Cardiac septum (tissue), 1 donor: ENCODE measurements at places on chromosomes 12 and 14. TPM values are rescaled to one million over a fixed set of nuclear protein-coding genes. Genes with fewer than 3 reads are reported as not detected.

The L3HYPDH gene
- 20.3 TPM for total RNA-seq

The DBX2 gene
- total RNA-seq, result 0.19 TPM

The GPRC5A gene
- total RNA-seq, result 0.78 TPM

The BRI3BP gene
- total RNA-seq, result 3.4 TPM

The RPS26 gene
- 39.5 TPM for total RNA-seq

The MGST1 gene
- 7.3 TPM for total RNA-seq

The CCDC77 gene
- total RNA-seq, result 2.2 TPM

The FOS gene
- total RNA-seq, result 25.8 TPM

The NEUROD4 gene
- total RNA-seq, result not detected

The ASB8 gene
- total RNA-seq, result 69.4 TPM

The TOGARAM1 gene
- 16.3 TPM for total RNA-seq

The SIX1 gene
- 0.89 TPM for total RNA-seq

The TMPRSS12 gene
- total RNA-seq, result not detected

The RIPK3 gene
- 3.5 TPM for total RNA-seq

The TRPV4 gene
- 0.46 TPM for total RNA-seq

The FGF23 gene
- 0.46 TPM for total RNA-seq

The KRT6C gene
- total RNA-seq, result not detected

The BBOF1 gene
- total RNA-seq, result 3.9 TPM

The ERBB3 gene
- total RNA-seq, result 1.5 TPM

The VDR gene
- total RNA-seq, result 1.3 TPM

The HOXC4 gene
- not detected for total RNA-seq

The KRT3 gene
- total RNA-seq, result not detected

The C12orf50 gene
- 0.05 TPM for total RNA-seq

The TEX22 gene
- total RNA-seq, result 0.46 TPM

The P2RX7 gene
- 0.65 TPM for total RNA-seq

The FOXN4 gene
- total RNA-seq, result not detected

The C12orf42 gene
- not detected for total RNA-seq

The PLA2G1B gene
- not detected for total RNA-seq
